ENCODE measurements at places on chromosomes 6 and 20. TPM values are rescaled to one million over a fixed set of nuclear protein-coding genes. Genes with fewer than 3 reads are reported as not detected.

DNA sequence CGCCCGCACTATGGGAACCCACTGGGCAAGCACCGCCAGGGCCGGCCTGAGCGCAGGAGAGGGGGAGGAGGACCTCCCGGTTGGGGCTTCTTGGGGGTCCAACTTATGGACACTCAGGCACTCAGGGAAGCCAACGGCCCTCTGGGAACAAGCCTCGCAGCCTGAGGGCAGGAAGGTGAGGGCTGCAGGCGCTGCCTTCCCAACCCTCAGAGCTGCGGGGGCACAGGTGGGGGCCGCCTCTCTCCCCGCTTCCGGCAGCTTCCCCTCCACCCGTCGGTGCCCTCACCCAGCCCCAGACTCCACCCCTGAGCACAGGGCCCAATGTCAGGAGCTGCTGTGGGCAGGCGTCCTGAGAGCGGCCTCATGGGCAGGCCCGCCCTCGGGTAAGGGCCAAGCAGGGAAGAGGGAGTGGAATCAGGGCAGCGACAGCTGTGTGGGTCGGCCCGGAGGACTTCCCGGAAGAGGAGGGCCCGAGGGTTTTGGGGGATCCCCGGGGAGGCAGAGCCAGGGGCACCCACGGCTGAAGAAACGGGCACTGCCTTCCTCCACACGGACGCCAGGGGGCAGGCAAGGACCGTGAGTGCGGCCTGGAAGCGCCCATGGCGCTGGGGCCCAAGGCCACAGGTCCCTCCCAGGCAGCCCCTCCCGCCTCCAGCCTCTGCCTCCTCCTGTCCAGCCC, 488 bp upstream of the PTK6 start:
- DNase-seq, result peak; percentile 94

- no peak for DNase-seq
These were observed 76.5 kb downstream of the SYNJ2 start for GRCh38 chr6:158058171-158058651.

DNA sequence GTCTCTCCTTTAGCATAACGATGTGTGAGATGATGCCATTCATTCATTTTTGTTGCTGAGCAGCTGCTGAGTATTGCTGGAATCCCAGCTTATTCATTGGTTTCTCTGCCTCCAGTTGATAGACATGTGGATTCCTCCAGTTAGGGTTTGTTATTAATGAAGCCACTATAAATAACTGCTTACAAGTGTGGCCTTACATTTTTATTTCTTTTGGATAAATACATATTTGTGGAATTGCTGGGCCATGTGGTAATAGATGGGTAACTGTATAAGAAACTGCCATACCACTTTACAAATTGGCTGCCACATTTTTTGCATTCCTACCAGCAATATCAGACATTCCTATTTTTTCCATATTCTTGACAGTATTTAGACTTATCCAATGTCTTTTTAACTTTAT, 2.6 kb upstream of the HLA-B start:
- no peak for DNase-seq

- no peak for DNase-seq
These were observed 19.6 kb upstream of the EYA2 start for GRCh38 chr20:46875059-46875458.

DNA sequence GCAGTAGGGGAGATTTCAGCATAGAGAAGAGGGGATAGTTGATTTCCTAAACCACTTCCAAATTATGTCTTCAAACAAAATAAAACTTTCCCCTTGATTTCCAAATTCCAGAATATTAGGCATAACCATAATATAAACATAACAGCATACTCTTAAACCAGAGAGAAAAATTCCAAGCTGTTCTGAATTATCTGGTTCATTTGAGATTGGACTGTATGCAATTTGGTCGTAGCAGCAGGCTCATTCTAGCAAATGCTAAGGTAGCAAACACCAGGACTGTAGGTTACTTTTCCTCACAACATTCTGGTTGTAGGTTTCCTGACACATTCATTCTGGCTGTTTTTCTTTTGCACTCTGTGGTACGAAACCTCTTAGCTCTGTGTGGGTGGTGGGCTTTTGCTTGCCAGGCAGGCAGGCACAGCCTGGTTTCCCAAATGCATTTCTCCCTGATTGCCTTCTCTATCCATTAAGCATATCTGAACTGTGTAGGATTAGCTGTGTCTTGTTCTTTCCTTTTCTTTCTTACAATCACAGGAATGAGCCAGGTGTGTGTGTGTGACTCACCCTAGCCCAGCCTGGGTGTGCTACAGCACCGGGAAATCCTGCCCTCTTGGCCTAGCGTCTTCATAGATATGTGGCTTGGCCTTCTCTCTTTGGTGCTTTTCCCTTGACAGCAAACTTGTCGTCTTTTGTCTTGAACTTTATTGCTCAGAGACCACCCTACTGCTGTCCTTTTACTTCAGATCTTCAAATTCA, 77.1 kb downstream of the JARID2 start:
- DNase-seq, result no peak

GRCh38 chr6:135280375-135281136, 99.4 kb downstream of the MYB start:
- DNase-seq, result no peak

- DNase-seq, result no peak
These were observed 144.0 kb downstream of the PRL start for GRCh38 chr6:22152841-22153240.

- no peak for DNase-seq
These were observed 13.3 kb downstream of the RSPH4A start for GRCh38 chr6:116629563-116629981.

- no peak for DNase-seq
These were observed 2.8 kb downstream of the KCTD20 start for GRCh38 chr6:36445621-36446020.

- peak; percentile 73 for DNase-seq
These were observed 1.2 kb upstream of the RBM38 start for GRCh38 chr20:57389695-57390603.

GRCh38 chr6:139823099-139823807, 448.8 kb upstream of the CITED2 start:
- DNase-seq, result no peak

DNA sequence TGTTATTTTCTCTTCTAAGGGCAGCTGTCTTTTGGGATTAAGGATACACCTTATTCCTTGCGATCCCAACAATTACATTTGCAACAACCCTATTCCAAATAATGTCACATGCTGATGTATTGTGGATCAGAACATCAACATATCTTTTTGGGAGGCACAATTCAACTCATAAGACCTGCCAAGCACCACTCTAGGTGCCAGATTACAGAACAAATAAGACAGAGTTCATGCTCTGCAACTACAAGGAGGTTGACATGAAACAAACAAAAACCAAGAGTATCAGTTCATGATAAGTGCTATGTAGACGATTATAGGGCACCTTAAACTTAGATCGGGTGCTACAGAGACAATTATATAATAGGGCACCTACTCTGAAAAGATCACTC, 203.2 kb upstream of the SGK1 start:
- DNase-seq, result no peak

DNA sequence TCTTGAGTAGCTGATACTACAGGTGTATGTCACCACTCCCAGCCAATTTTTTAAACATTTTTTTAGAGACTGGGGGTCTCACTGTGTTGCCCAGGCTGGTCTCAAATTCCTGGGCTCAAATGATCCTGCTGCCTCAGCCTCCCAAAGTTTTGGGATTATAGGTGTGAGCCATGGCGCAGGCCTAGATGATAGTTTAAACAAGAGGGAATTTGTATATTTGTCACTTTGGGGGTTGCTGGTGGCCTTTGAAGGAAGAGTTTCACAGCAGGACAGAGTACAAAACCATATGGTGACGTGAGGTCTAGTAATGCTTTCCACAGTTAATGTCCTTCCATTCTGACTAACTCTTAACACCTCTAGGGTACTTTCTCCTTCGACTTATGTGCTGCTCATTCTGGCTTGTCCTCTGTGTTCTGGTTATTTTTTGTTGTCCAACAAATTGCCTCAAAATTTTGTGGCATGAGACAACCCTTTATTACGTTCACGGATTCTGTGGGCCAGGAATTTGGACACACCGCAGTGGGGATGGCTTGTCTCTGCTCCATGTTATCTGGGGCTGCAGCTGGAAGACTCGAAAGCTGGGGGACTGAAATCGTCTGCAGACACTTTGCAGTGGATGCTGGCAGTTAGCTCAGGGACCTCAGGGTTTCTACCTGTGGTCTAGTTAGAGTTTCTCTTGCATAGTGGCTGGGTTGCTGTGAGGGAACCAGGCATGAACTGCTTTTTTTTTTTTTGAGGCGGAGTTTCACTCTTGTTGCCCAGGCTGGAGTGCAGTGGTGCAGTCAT, 23.0 kb upstream of the IER3 start:
- peak; percentile 12 for DNase-seq

GRCh38 chr6:35945650-35946025, 24.7 kb upstream of the SRPK1 start:
- no peak for DNase-seq

- peak; percentile 53 for DNase-seq
These were observed 19.9 kb downstream of the EZR start for GRCh38 chr6:158799051-158799792.

- DNase-seq, result no peak
These were observed 54.1 kb downstream of the MYH7B start for GRCh38 chr20:35009665-35010328.

Gene TNXB
- 146 TPM for total RNA-seq

Gene CALHM4
- not detected for total RNA-seq

Gene TRERF1
- 2.7 TPM for total RNA-seq

Gene ISM1
- total RNA-seq, result 94.9 TPM

Gene C6orf15
- total RNA-seq, result not detected

Gene TMEM170B
- total RNA-seq, result 6.2 TPM

Gene NMBR
- total RNA-seq, result not detected

Gene SLCO4A1
- total RNA-seq, result 14.6 TPM

Gene CALHM5
- total RNA-seq, result 15.4 TPM

Gene ACSS2
- total RNA-seq, result 87.4 TPM

Gene SPAG4
- 3.3 TPM for total RNA-seq

All from aorta (tissue), 5 donors.